ENCODE measurements at places on chromosomes 12 and 14.

DNA sequence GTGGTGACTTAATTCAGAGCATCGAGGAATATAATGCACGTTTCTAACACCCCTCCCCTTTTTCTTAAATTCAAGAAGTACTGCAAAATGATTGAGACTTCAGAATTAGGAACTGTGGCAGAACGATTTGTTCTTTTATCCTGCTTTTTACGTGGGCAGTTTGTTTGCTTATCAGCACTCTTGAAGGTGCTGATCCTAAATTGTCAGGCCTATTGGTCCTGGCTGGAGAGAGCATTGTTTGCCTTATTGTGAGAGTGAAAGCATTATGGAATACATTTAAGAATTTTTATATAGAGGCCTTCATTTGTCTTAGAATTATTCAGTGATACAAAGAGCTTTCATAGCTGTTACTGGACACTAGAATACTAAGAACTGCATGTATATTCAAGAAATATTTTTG, 59.1 kb downstream of the TMTC2 start:
- no peak for DNase-seq

DNA sequence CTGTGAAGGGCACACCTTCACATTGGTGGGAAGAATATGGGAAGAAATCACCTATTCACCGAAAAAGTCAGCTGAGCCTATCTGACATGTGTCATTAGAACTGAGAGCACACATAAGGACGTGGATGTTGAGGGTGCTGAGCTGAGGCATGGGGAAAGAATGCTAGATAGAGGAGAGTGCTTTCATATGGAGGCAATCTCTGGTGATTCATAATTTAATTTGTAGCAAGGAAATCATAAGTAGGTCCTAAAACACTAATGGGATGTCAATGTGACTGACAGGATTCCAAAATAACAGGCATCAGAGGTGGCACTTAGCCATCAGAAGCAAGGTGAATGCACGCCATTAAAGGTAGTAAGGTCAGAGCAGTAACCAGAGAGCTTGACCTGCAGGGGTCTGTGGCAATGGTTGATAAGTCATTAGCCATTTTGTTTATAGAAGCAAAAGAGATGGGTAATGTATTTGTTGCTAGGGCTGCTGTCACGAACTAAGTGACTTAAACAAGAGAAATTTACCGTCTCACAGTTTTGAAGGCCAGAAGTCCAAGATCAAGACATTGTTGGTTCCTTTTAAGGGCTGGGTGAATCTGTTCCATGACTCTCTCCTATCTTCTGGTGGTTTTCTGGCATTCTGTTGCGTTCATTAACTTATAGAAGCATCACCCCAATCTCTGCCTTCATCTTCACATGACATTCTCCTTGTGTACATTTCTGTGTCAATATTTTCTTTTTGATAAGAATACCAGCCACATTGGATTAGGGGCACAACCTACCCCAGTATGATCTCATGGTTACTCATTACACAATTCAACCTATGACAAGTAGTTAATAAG, 69.3 kb downstream of the ANKS1B start:
- DNase-seq = no peak

DNA sequence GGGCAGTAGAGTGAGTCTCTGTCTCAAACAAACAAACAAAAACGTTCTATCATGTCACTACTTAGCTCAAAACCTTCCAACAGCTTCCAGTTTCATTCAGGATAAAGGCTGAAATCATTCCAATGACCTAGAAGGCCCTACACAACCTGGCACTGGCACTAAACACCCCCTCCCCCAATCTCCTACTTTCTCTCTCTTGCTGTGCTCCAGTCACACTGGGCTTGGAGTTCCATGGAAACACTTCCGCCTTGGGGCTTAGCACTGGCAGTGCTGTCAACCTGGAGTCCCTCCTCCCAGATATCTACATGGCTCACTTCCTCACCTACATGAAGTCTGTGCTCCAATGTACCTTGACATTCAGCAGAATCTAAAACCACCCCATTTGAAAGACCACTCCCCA, 65.0 kb upstream of the SINHCAF start:
- DNase-seq = no peak

- no peak for DNase-seq
These were observed 89.0 kb downstream of the SLC38A1 start for GRCh38 chr12:46179693-46180452.

GRCh38 chr12:12810553-12811021, 2.6 kb upstream of the DDX47 start:
- DNase-seq = no peak

DNA sequence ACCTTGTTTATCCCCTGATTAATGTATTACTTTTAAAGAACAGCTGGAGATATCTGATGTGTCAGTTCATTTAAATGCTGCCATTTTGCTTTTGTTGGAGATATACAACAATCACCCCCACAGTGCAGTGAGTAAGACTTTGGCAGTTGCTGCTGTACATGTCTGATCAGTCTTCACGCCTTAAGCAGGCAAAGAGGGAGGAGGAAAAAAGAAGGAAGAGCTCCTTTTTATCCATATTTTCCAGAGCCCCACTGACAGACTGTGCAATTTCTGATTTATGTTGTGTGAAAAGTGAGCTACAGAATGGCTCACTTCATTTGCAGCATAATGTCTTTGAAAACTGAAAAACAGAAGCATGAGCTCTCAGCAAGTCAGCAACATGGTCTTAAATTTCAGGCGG, 319.7 kb upstream of the LRIG3 start:
- DNase-seq = no peak

DNA sequence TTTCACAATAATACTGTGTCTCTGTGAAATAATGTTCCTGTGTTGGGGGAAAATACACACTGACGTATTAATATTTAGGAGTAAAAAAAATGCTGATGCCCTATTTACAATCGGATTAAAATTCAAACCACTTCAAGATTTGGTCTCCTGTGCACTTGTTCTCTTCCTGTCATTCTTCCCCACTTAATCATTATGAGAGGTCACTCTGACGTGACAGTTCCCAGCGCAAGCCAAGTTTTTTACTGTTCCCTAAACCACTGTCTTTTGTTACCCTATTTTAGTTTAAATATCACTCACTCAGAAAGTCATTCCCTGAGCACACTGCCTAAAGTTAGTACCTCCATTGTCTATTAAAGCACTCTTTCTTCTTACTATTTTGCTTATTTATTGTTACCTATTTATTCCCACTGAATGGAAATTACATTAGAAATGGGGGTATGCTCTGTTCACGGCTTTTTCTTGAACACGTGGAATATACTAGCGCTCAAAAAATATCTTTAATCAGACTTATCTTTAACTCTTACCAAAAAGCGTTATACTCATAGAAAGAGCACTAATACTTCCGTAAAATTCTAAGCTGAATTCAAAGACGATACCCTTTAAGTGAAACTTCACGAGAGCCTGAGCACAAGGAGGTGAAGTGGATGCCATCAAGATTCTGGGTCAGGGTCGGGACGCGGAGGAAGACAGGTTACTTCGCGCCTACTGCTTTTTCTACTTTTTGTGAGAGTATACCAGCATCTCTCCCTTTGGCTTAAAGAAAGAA, 670 bp upstream of the PSMA3 start:
- DNase-seq = peak; percentile 40

GRCh38 chr14:73125169-73125588, 11.1 kb upstream of the PSEN1 start:
- no peak for DNase-seq

GRCh38 chr12:21745258-21745657, 29.2 kb downstream of the KCNJ8 start:
- no peak for DNase-seq

DNA sequence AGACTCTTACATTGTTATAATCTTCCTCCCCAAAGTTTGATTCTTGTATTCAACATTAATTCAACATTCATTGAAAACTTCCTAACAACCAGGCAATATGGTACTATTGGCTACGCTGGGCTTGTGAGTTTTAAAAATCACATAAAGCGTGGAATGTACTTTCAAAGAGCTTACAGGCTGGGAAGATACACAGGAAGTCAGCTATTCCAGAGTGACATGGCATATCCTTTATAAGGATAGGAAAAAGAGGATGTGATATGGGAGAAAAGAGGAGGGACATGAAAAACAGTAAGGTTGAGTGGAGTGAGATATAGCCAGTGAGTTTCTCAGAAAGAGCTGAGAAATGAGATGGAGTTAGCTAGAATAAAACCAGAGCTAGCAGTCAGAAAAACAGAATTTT, 103.6 kb upstream of the ATF7IP start:
- DNase-seq = no peak

DNA sequence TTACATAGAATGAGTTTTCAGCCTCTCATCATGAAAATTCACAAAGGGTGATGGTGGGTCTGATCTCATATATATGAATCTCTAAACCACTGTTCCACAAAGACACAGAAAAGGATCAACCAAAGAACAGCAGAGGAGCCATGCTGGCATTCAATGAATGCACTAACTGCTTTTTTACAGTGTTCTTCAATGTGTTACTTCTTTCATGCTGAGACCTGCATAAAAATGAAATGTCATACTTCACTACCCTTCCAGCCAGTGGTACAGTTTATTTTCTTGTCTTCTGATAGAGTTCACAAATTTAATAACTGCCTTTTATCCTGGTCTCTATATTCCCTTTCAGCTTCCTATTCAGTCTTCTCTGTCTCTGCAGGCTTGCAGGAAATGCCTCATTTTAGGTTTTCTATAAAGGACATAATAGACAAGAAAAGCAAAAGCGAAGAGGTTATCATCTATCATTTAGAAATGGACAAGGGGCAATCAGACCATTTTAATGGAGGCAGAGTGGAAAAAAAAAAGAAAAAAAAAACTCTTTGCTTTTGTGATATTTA, 836.7 kb upstream of the FOXG1 start:
- no peak for DNase-seq
